Stimulated activated CD4-positive, alpha-beta T cell treated with anti-CD3 and anti-CD28 coated beads, TNF-alpha, amount 100 ng/mL, for 4 hours (primary cell): ENCODE measurements at places on chromosomes 5 and 9.

GRCh38 chr5:37792975-37793631, 46.7 kb downstream of the GDNF start:
- no peak for DNase-seq

DNA sequence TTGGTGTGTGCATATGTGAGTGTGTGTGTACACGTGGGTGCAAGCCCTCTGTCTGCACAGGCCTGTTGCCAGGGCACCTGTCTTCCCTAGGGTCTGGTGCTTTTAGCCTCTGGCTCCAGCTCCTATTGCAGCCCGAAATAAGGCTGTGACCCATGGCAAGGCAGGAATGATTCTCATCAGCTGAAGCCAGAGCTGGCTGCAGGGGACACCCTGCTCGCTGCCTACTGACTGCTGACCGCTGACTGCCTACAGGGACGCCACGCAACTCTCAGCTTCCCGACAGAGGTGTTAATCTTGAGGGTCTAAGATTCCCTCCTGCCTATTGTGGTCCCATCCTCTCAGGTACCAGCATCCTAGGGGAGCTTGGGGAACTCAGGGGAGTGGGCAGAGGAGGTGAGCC, at the start of gene MYOZ3:
TSS of gene MYOZ3 (plus strand) at position 166 of the 400 bp plus-strand sequence. CDS start 1,691 bp downstream, outside the sequence.
- no peak for DNase-seq

- no peak for DNase-seq
These were observed 286.0 kb upstream of the FBXL7 start for GRCh38 chr5:15214010-15214409.

- no peak for DNase-seq
These were observed 179.0 kb upstream of the TNC start for GRCh38 chr9:115296831-115297565.

GRCh38 chr5:172853355-172853975, 19.4 kb downstream of the ERGIC1 start:
- DNase-seq = no peak

DNA sequence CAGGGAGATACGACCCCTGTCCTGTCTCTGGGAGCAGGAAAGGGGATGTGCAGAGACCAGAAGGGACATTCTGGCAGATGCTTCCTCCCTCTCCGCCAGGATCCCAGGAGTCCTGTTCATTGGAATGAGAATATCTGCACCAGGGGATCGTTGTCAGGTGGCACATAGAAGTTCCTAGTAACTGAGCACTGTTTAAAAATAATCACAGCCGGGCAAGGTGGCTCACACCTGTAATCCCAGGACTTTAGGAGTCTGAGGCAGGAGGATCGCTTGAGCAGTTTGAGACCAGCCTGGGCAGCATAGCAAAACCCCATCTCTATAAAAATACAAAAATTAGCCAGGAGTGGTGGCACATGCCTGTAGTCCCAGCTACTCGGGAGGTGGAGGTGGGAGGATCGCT, 12.3 kb downstream of the SARDH start:
- DNase-seq = no peak

DNA sequence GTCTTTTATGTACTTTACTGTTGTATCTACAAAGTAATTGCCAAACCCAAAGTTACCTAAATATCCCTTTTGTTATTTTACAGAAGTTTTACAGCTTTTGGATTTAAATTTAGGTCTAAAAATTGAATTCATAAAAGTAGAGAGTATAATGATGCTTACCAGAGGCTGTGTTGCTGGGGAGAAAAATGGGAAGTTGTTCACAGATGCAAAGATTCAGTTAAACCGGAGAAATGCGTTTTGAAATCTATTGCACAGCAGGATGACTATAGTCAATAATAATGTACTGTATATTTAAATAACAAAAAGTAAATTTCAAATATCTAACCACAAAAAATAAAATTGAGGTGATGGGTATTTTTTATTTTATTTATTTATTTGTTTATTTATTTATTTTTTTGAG, 2.6 kb upstream of the ANKRD18A start:
- DNase-seq = no peak

- DNase-seq = no peak
These were observed 752 bp downstream of the TSTD2 start for GRCh38 chr9:97632248-97632984.

- DNase-seq = no peak
These were observed 252.0 kb downstream of the MRPS30 start for GRCh38 chr5:45060724-45061123.

DNA sequence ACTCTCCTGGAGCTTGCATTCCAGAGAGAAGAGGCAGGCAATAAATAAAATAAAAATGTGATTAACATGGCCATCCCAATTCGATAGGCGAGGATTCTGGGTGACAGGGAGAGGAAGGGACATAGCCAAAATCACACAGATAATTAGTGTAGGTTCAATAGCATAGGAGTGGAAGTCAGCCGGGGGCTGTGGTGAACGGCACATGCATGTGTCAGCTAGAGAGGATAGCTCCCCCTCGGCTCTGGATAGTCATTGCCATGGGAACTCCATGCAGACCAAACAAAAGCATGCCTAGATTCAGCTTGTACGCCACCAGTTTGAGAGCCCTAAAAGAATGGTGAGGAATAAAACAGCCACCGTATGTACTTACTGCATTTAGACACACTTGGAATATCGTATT, 223.5 kb downstream of the GRIA1 start:
- DNase-seq = no peak

DNA sequence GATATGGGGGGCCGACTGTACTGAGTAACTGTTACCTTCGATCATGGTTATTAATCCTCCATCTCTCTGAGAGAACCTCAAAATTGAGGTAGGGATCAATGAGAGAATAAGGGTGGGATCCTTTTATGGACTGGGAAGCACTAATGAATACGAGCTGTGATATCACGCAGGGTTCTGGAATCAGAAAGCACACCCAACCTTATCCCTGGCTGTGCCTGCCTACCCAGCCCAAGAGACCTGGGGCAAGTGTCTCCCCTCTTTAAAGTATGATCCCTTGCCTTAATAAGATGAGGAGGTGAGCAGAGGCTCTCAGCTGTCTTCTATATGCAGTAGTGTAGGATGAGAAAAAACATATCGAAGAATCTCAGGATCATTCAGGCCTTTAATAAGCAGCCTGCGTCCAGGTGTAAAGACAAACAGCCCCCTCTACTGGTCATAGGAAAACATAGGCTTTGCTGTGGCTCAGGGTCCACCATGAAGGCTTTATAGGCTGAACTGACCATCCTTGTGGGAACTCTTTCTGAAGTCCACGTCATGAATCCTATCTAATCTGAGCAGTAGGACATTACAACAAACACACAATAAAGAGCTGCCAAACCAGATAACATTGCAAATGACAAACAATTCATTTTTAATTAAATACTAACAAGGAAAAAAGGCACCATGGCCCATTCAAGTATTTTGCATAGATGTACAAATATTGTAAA, 16.8 kb downstream of the NIPAL4 start:
- no peak for DNase-seq

- no peak for DNase-seq
These were observed 243.4 kb upstream of the PIK3R1 start for GRCh38 chr5:67971971-67972821.

DNA sequence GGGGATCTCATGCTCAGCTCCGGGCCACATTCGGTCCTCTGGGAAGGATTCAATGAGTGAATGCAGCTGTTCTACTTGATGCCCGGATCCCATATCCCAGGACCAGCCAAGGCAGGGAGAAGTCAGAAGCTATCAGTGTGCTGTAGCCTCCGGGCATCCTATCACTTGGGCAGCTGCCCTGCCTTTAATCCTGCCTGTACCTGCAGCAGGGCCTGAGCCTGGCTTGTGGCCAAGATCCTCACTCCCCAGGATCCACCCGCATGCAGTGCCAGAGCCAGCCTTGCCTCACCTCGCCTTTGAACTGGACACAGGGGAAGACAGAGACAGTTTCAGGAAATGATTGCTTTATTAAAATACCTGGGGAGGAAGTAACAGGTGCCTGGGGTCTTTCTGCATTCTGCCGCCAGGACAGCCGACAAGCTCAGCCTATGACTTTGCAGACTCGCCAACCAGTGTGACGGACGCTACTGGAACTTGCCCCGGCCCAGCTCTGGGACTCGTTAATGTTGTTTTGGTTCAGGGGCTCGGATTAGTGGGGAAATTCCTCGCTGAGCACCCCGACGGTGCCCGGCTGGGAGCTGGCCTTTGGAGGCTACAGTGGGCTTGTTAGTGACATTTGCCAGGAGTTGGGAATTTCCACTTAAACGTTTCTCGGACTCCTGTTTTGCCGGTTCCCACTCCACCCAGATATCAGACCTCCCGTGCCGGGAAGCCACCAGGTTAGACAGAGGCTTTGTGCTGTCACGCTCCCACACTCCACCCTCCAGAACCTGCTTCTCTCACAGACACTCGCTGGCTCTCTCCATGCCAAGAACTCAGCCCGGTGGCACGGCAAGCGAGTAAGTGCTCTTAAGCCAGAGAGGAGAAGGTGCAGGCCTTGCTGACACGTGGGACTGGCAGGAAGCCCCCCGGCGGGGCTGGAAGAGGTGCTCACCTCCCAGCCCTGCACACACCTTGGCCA, 721 bp downstream of the PTGES start:
- no peak for DNase-seq

- no peak for DNase-seq
These were observed 42.1 kb downstream of the DTWD2 start for GRCh38 chr5:118946138-118946800.

DNA sequence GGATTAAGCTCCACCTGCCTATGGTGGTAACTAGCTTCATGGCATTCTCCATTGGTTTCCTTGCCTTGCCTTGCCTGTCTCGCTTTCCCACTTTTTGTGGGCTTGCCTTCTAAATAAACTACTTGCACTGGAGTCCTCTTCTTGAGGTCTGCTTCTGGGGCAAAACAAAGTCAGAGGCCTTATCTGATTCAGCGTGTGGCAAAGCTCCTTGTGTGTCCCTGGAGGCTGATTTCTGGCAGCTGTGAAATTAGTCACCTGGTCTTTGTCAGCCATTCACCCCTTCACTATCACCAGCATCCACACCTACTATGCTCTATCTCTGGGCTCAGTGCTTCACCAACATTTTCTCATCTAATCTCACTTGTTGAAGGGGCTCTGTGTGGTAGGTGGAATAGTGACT, 176.2 kb downstream of the SEC61B start:
- DNase-seq = no peak

DNA sequence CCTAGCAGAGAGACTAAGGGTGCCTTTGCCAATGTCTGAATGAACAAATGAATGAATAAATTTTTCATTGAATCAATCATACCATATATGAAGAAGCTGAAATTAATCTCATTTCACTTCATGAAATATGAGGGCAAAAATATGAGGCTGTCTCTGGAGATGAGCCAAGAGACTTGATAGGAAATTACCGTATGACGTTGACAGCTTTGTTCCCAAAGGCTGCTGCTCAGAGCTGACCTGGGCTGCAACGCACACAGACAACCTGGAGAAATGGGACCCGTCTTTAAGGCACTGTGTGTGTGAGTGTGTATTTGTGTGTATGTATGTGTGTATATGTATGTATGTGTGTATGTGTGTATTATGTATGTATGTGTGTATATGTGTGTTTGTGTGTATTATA, 226.1 kb downstream of the IRX2 start:
- no peak for DNase-seq

DNA sequence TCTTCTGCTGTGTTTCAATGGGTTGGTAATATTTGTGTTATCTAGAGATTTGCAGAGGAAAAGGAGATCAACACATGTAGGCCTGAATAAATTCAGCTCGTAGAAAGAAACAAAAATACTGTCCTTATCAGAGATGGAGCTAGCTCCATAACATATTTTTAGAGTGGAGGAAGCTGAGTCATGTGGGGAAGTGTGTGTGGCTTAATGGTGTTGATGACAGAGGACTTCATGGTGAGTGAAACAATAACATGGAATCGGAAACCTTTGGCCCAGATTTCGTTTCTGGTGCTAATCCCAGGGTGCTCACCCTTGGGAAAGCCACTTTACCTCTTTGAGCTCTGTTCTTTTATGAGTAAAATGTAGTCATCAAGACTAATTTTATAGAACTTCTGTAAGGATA, 825.0 kb downstream of the TLR4 start:
- no peak for DNase-seq

DNA sequence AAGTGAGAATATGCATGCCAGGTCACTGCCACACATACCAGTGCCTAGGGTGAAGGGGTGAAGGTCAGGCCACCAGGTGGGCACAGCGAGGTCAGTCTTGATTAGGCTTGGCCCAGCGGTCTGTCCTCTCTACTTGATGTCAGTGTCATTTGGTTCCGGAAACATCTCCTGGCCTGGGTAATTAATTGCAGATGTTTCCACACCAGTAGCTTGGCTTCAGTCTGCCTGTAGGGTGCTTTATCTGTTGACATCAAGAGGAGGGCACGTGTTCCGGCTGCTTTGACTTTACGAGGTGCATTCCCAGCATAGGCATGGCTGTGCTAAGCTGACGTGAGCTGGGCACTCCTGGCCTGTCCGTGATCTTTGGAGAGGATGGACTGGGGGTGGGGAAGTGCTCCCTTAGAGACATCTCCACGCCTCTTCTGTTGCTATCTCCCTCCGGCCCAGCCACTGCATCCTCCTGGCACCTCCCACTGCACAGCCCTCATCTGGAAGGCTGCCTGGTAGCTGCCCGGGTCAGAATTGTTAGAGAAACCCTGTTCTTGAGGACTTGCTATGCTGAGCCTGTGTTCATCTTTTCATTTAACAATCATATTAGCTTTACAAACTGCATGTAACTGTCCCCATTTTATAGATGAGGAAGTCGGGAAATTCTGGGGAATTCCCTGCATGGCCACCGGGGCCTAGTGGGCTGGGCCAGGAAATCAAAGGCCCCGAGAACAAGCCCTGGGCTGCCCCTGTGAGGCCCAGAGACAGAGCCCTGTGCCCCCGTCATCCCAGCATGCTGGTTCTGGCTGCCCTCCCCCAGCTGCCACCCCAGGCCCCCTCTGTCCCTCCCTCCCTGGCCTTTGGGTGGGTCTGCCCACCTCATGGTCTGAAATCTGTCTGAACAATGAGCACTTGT, 29.1 kb downstream of the JADE2 start:
- DNase-seq = no peak

GRCh38 chr5:107771926-107772325, 101.2 kb upstream of the EFNA5 start:
- no peak for DNase-seq

- DNase-seq = no peak
These were observed 8.2 kb downstream of the OR1K1 start for GRCh38 chr9:122808141-122808540.

DNA sequence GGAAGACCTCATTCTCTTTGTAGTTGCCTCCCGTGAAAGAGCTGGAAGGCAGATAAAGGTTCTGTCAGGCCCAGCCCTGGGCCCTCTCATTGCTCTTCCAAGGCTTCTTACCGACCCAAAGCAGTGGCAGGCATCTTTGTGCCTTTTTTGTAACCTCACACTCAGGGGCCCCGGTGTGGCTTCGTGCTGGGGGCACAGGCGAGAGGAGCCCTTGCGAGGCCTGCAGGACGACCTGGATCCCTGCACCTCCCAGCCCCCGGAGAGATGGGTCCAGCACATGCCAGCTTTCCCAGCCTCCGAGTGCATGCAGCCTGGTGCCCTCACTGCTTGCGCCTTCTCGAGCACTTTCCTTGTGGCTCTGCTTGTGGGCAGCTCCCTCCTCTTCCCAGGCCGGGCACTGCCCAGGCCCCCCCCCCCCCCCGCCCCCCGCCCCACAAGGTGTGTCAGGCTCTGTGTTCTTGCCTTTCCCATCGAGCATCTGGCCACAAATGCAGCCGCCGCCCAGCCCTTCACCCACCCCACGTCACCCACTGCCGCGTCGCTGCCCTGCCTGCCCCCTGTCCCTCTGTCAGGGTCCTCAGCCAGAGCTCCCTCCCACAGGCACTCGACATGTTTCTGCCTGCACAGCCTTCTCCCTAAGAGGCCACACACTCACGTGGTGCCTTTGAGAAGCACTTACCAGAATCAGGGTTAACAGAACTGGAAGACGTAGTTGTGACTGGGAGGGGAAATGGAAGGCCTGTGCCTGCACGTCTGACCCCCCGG, 63.7 kb upstream of the CACNA1B start:
- DNase-seq = no peak
